ENCODE measurements at places on chromosomes 7 and 10. TPM values are rescaled to one million over a fixed set of nuclear protein-coding genes. Genes with fewer than 3 reads are reported as not detected.
A peak's percentile ranks its signal among the peaks of the same experiment; 100 is the strongest.

Gene PGAM2
- 214 TPM for total RNA-seq

Gene BMS1
- 13.6 TPM for total RNA-seq

Gene TWIST1
- total RNA-seq: 0.20 TPM

DNA sequence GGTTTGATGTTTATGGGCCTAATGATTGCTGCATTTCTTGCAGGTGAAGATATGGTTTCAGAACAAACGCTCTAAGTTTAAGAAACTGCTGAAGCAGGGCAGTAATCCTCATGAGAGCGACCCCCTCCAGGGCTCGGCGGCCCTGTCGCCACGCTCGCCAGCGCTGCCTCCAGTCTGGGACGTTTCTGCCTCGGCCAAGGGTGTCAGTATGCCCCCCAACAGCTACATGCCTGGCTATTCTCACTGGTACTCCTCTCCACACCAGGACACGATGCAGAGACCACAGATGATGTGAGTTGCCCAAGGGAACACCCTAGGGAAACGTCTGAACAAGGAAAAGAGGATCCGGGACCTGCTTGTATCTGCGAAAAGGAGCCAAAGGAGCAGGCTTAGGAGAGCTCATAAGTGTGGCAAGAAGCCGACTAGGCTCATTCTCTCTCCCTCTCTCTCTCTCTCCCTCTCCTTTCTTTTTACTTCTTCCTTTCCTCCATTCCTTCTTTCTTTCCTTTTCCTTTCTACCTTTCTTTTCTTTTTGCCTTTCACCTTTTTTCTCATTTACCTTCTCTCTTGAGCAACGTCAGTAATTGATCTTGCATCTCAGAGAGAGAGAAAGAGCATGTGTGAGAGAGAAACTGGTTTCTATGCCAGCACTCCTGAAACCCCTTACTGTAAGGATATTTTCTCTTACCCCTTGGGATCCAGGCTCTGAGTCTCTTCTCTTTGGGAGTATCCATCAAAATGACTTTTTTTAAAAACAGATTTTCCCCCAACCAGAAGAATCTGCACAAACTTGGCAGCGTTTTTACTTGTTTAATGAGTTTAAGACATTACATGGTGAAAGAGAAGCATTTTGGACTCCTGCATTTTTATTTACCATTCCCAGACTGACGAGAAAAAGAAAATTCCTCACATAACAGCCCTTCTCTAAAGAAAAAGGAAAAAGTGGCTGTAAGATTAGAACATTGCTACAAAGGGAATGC is 4.7 kb downstream of the DLX6 start:
- H3K27me3 ChIP-seq: peaks cover 23% of the 10 kb centered on the region
- DNase-seq: no peak
- no peak overlapping the region for H3K27ac ChIP-seq
- no peak overlapping the region for H3K4me3 ChIP-seq
- H3K36me3 ChIP-seq: no peaks in the 10 kb centered on the region

- H3K4me3 ChIP-seq: no peak overlapping the region
- no peak for DNase-seq
- no peak overlapping the region for H3K27ac ChIP-seq
- no peaks in the 10 kb centered on the region for H3K27me3 ChIP-seq
Observed at GRCh38 chr7:114264023-114264422, 150.6 kb upstream of the FOXP2 start.

GRCh38 chr10:3510741-3511140 is 274.3 kb downstream of the KLF6 start:
- no peaks in the 10 kb centered on the region for H3K4me1 ChIP-seq
- H3K27ac ChIP-seq: no peak overlapping the region
- H3K4me3 ChIP-seq: no peak overlapping the region
- H3K36me3 ChIP-seq: no peaks in the 10 kb centered on the region
- no peak for DNase-seq
- H3K27me3 ChIP-seq: no peaks in the 10 kb centered on the region

DNA sequence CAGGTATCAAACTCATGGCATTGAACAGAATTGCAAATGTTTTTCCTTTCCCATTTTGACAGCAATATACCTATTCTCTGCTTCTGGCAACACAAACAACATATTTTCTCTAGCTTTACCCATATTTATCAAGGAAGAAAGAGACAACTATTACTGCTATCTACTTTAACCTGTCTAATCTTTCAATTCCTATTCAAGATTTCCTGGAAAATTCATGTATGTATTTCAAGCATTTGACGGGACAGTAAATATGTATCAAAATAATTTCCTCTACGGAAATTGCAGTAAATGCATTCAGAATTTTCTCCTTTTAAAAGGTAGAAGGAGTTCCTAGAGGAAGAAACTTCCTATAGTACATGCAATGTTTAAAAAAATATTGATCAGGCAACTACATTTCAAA is 179.3 kb upstream of the LRRN3 start:
- no peak for DNase-seq
- no peak overlapping the region for H3K27ac ChIP-seq
- no peaks in the 10 kb centered on the region for H3K27me3 ChIP-seq
- no peak overlapping the region for H3K4me3 ChIP-seq

DNA sequence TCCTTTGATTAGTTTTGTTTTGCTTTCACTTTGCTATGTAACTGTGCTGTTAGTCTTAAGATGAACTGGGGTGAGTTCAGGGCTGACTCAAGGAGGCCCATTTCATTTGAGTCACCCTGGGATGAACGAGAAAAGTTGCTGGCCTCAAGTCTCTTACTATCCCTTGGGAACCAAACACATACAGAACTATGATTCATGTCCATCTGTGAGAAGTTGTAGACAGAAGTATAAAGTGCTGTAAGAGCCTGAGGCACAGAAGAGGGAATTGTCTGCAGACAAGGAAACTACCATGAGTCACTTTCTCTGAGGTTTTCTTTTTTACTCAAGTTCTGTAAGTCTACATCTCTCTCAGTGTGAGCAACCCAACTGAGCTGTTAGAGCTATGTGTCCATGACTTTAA is 179.8 kb upstream of the CSTF2T start:
- no peak for DNase-seq
- H3K36me3 ChIP-seq: no peaks in the 10 kb centered on the region
- H3K27ac ChIP-seq: no peak overlapping the region

DNA sequence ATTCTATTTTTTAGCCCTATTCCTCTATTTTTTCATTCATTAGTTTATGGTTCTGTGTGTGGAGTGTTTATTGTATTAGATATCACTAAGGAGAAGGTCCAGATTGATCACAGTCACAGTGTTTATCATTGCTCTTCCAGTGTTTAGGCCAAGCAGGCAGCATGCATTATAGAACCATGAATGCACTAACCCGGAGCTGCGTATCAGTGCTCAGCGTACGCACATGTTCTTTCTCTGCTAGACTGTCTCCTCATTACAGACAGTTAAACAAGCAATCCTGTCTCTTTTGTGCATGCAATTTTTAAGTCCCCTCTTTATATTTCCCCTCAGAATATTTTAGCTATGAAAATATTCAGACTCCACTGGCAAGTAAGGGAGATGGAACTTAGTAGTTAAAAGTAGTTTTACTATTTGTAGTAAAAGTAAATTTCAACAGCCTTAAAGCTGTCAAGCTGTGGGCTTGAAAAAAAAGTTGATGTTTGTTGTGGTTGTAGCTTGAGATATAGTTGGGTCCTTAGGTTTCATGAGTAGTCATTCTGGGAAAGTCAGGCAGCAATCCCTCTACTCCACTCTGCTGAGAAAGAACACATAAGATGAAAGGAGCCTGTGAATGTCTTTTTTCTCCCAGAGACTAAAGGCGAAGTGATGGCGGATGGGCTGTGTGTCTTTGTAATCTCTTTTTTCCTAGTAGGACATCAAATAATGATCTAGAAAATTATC is 260.4 kb downstream of the CDK14 start:
- H3K27me3 ChIP-seq: no peaks in the 10 kb centered on the region
- H3K4me3 ChIP-seq: no peak overlapping the region
- H3K4me1 ChIP-seq: no peaks in the 10 kb centered on the region

- H3K27me3 ChIP-seq: no peaks in the 10 kb centered on the region
- H3K27ac ChIP-seq: no peak overlapping the region
- no peaks in the 10 kb centered on the region for H3K36me3 ChIP-seq
- peak overlapping the region; percentile 38 for H3K4me3 ChIP-seq
Observed at GRCh38 chr7:47743965-47744591, 162.2 kb upstream of the TNS3 start.

DNA sequence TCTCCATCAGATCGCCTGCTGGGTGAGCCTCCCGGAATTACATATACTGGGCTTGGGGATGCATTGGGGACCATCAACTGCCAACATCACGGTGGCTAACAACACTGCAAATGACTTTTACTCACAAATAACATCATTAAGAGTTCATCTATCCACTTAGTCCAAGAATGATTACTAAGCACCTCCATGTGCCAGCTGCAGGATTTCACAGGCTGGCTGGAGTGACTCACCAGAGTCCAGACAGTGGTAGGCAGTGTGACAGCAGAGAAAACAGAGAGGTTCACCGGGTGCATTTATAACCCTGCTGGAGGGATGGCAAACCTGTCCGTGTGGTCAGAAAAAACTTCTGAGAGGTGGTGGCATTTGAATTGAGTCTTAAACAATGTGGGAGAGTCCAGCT is 3.2 kb upstream of the IGFBP3 start:
- no peak for DNase-seq
- H3K36me3 ChIP-seq: no peaks in the 10 kb centered on the region
- no peak overlapping the region for H3K27ac ChIP-seq
- no peaks in the 10 kb centered on the region for H3K27me3 ChIP-seq
- no peak overlapping the region for H3K4me3 ChIP-seq
- H3K4me1 ChIP-seq: peaks cover 9% of the 10 kb centered on the region
